ENCODE measurements at places on chromosomes 7 and 10. TPM values are rescaled to one million over a fixed set of nuclear protein-coding genes. Genes with fewer than 3 reads are reported as not detected.

GRCh38 chr10:118792526-118792925 lies 37.8 kb upstream of the CACUL1 start:
- no peak for DNase-seq

- DNase-seq, result no peak
These were observed 210.6 kb downstream of the KLF6 start for GRCh38 chr10:3574451-3574850.

The C7orf33 gene
- not detected for total RNA-seq

- DNase-seq, result no peak
These were observed 74.4 kb downstream of the SEPTIN7 start for GRCh38 chr7:35875292-35875691.

DNA sequence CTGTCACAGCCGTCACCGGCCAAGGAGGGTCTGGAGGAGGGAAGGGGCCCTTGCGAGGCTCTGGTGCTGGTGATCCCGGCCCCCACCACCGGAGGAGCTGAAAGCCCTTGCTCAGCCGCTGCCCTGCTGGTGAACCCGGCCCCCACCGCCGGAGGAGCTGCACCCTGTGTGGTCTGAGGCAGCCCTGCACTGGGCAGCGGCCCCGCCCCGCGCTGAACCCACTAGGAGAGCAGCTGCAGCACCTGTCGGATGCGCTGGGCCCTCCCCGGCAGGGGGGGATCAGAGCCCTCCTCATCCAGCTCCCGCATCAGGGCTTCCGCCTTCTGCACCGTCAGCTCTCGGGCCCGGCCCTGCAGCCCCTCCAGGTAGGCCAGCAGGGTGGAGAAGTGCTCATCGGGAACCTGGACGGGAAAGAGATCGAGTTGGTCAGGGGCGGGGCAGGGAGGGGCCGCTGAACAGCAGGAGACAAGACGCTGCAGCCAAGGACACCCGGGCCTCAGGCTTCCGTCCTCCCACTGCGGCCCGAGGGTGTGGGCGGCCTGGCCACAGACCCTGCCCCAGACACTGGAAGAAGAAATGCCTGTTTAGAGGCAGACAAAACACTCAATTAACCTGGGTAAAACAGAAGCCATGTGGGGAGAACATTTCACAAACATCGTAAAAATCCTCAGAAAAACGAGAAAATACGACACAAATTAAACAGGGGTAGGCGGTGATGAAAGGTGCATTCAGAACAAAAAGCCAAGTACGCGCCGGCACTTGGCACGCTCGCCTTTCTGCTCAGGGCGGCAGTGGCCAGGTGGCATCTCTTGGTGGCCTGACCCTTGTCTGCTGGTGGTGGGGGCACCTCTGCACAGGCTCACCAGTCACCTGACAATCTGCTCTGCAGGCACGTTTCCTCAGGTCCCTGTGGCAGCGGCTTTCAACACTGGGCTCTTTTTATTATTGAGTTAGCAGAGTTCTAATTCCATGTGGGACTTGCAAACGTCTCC lies 14.7 kb downstream of the CYP2W1 start:
- DNase-seq, result no peak

The FAS gene
- total RNA-seq, result 43.4 TPM

- DNase-seq, result no peak
These were observed 122.1 kb downstream of the NKX6-2 start for GRCh38 chr10:132663666-132664365.

DNA sequence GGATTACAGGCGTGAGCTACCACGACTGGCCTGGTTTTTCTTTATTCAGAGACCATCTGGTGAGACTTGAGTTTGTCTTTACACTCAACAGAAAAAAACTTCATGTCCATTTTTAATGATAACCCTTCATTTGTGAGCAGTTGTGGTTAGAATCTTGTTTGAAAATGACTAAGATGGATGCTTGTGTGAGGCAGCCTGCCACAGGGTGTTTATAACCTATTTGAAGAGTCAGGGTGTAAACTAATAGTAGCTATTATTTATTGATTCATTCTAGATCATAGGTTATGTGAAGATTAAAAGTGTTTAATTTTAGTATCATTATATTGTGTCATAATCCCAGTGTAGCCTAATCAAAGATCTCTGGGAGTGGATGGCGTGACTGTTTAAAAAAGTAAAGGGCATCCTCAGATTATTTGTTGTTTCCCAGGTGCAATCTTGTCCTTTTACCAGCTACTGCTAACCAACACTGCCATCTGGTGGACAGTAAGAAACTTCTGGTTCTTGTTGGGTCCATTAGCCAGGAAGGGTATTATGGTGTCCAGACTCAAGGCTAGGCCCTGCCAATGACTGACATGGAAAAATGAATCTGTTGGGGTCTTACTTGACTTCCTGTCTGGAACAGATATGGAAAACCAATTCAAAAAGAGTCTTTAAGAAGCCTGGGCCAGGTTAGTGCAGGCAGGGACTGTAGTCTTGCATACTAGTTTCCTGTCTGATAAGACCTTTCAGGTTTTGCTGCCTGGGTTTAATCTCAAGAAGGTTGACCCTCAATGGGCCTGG lies 24.9 kb downstream of the NRBF2 start:
- DNase-seq, result peak; percentile 47
